ENCODE measurements at places on chromosomes 6 and 20.

- DNase-seq = no peak
Measured at GRCh38 chr20:56522311-56522710, 2.2 kb upstream of the FAM209A start.

- no peak for DNase-seq
Measured at GRCh38 chr6:127590344-127590743, 13.4 kb downstream of the C6orf58 start.

GRCh38 chr20:36145877-36146707 is 8.4 kb upstream of the EPB41L1 start:
- no peak for DNase-seq

- DNase-seq = no peak
Measured at GRCh38 chr6:3579652-3580175, 122.9 kb upstream of the SLC22A23 start.

DNA sequence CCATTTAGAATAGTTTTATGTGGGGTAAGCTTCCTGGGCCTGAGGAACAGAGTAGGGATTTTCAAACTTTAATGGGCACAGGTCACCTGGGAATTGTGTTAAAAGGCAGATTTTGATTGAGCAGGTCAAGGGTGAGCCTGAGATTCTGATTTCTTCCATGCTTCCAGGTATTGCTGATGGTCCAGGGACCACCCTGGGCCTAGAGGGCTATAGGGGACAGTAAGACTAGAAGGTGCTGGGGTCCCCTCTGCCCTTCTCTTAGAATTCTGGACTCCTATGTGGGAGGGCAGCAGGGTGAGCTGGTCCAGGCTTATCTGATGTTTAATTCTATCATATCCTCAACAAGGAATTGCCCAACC is 2.6 kb downstream of the DDR1 start:
- no peak for DNase-seq

DNA sequence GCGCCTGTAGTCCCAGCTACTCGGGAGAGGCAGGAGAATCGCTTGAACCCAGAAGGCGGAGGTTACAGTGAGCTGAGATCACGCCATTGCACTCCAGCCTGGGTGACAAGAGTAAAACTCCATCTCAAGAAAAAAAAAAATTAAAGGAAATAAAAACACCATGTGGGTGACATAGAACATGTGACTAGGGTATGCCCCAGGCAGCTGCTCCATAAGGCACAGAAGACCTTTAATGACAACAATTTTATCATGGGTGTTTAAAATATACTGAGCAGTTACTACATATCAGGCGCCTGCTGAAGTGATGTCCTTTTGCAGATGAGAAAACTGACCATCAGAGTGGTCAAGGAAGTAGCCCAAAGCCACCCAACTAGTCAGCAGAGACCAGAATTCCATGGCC is 8.0 kb downstream of the PEDS1 start:
- no peak for DNase-seq
